ENCODE measurements at places on chromosomes 5 and 9.
A peak's percentile ranks its signal among the peaks of the same experiment; 100 is the strongest.

GRCh38 chr9:38445154-38446043 lies 21.1 kb upstream of the IGFBPL1 start:
- DNase-seq = no peak

DNA sequence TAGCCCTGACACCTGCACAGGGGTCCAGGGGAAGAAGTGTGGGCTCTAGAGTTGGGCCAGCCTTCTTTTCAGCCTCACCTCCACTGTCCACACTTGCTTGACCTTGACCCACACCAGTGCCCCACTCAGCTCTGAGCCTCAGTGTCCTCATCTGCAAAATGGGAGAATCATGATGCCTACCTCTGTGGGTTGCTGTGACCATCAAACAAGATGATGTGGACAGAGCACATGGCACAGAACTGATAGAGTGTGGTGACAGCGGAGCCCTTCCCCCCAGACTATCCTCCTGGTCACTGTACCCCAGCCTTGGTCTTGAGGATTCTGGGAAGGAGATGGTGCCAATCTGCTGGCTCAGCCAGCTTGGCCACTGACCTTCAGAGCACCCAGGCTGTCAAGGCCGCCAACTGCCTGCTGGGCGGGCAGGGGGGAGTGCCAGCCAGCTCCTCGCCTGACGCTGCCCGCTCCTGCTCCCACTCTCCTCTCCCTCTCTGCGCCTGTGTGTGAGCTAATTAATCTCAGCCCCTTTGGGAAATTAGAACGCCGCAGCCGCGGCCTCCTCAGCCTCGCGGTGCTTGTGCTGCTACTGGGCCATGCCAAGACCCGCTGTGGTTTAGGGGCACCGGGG lies 16.7 kb downstream of the CXXC5 start:
- no peak for DNase-seq

- DNase-seq = no peak
These were observed 8.7 kb downstream of the HNRNPAB start for GRCh38 chr5:178213003-178213461.

GRCh38 chr5:15020736-15021135 lies 149.2 kb upstream of the ANKH start:
- no peak for DNase-seq

DNA sequence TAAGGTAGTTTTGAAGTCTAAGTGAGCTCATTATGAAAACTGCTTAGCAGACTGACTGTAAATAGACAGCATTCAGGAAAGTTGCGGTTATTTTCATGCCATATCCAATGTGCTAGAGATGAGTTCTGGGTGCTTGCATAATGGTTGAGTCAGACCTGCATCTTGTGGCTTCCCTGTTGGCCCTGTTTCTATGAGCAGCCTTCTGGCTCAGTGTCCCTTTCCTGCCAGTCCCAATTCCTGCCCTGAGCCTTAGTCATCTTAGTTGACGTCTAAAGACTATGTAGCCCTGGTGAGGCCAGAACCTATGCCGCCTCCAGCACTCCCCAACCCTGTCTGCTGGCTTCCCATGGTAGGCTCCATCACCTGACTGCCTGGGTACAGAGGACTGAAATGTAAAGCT lies 76.3 kb upstream of the TNFSF8 start:
- DNase-seq = peak; percentile 38

GRCh38 chr5:123754908-123755307 lies 242.9 kb downstream of the CSNK1G3 start:
- no peak for DNase-seq

DNA sequence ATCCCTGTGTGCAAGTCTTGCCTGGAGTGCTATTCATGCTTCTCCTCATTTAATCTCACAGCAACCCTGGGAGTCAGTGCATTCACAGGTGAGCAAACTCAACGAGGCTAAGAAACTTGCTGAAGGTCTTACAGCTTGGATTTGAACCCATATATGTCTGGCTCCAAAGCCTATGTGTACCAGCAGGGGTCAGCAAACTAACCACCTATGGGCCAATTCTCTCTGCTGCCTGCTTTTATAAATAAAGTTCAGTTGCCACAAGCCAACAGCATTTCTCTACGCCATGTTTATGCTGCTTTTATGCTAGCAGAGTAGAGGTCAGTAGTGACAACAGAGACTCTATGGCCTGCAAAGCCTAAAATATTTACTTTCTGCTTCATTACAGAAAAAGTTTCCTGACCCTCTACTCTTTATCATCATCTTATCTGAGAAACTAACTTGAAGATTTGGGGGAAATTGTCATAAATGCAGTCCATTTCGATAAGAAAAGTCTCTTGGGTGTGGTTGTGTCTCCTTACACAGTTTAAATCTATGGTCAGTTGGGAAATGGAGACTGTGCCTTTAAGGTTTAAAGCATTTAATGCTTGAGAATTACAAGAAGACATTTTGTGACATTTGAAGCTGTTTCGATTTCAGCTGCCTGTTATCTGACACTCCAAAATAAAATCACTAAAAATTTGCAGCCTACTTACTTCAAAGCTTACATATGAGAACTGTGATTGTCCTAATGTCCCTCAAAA lies 137.7 kb downstream of the PRELID2 start:
- no peak for DNase-seq

- DNase-seq = no peak
These were observed 5.2 kb downstream of the GNAQ start for GRCh38 chr9:78026416-78026815.

- DNase-seq = no peak
These were observed 18.7 kb downstream of the ANKS6 start for GRCh38 chr9:98777618-98778017.

DNA sequence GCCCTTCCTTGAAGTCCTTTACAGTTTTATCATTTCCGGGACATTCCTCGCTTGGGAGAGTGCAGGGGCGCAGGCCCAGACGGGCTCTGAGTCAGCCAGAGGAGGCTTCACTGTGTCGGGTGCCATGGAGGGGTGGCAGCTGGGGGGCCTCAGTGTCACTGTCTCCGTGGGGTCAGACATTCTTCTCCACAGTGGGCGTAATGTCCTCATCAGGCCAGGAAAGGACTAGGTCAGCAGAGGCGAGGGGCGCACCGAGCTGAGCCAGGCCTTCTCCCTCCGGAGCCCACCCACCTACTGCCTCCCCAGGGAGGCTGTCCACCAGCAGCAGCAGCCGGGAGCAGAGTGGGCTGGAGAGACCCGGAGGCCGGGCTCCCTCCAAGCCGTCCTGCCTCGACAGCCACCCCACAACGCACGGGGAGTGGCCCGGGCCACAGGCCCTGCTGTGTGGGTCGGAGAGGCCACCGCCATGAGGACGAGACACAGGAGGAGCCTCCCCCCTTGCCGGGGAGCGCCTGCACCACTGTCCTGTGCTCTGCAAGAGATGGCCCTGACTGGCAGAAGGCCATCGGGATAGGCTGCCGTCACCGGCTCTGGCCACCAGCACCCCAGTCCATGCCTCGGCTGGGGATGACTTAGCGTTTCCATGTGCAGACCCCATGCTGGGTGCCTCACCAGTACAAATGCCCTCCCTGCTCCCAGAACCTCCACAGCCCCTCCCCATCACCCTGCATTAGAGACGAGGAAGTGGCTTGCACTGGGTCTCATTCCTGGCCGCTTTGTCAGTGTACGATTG lies 26.5 kb downstream of the SARDH start:
- no peak for DNase-seq

GRCh38 chr9:127411122-127411521 lies 13.1 kb upstream of the ZNF79 start:
- no peak for DNase-seq

DNA sequence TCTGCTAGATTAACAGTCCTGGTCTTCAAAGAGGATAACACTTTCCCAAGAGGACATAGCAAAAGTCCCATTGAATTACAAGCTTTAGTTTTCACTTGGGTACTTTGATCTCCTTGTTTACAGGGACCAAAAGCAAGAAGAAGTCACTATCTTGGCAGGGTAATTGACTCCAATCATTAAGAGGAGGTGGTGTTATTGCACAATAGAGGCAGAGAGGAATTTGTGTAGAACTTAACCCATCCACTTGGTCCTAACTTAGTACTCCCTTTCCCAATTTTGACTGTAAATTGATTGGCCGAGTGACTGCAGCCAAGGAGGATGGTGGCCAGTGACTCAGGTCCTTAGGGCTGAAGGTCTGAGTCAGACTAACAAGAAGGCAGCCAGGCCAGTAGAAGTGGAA lies 9.3 kb upstream of the TRPC7 start:
- DNase-seq = no peak

DNA sequence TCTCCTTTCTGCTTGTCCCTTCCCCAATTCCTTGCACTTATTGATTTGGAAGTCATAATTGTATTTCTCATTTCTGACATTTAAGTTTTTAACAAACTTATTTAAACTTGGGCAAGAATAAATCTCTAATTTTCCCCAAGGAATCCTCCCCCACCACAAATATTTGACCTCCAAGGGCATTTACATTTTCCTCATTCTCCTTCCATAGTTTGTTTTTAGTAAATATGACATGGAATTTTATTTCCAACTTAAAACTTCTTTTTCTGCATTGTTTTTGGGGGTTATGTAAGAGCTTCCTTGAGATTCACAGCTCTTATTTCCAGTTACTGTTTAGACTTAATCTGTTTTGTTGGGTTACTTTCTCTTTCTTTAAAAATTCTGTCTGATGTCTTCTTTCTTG lies 64.9 kb downstream of the ZNF618 start:
- DNase-seq = no peak

DNA sequence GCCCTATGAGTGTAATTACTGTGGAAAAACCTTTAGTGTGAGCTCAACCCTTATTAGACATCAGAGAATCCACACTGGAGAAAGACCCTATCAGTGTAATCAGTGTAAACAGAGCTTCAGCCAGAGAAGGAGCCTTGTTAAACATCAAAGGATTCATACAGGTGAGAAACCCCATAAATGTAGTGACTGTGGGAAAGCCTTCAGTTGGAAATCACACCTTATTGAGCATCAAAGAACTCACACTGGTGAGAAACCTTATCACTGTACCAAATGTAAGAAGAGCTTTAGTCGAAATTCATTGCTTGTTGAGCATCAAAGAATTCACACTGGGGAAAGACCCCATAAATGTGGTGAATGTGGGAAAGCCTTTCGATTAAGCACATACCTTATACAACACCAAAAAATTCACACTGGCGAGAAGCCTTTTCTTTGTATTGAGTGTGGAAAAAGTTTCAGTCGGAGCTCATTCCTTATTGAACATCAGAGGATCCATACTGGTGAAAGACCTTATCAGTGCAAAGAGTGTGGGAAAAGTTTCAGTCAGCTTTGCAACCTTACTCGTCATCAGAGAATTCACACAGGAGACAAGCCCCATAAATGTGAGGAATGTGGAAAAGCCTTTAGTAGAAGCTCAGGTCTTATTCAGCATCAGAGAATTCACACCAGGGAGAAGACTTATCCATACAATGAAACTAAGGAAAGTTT lies 9.9 kb downstream of the ZNF189 start:
- no peak for DNase-seq

- DNase-seq = no peak
These were observed 139.9 kb downstream of the ZNF608 start for GRCh38 chr5:124606543-124606942.

- no peak for DNase-seq
These were observed 210.3 kb downstream of the FANCC start for GRCh38 chr9:95107001-95107749.

DNA sequence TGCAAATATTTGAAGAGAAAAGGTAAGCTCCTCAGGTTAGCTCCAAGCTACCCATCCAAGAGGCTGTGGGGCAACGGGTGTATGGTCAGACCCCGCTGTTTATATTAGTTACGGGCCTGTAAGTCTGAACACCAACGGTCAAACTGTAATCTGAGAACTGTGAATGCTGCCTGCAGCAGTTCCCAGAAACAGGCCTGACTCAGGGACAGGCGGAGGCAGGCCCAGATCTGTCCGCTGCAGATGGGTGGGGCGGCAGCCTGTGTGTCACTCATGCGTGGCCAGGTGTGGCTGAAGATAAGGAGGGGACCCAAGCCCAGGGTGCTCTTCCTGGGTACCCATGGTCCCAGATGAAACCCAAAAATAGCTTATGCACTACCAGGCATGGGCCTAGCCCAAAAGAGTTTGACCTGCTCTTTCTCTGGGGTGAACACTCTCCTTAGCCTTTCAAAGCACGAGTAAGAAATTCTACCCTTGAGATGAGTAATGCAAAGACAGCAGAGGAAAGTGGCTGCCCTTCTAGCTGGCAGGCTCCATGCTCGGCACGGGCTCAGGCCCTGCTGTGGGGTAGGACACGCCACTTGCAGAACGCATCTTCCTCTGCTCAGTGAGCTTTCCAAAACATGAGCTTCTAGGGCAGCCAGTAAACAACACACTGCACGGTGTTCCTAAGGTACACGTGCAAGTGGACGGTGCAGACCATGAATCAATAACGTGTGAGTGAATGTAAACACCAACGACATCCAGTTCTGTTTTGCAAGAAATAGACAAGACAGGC lies 9.1 kb downstream of the UBAC1 start:
- no peak for DNase-seq

DNA sequence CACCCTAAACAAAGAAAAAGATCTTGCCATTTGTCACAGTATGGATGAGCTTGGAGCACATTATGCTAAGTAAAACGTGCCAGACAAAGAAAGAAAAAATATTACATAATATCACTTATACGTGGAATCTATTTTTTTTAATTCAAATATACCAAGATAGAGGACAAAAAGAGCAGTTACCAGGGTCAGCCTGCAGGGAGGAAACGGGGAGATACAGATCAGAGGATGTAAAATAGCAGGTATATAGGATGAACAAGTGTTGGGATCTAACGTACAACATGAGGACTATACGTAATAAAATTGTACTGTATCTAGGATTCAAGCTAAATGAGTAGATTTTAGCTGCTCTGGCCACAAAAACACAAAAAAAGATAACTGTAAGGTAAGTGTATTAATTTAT lies 247.5 kb downstream of the TMEM161B start:
- no peak for DNase-seq

GRCh38 chr9:89484475-89485404 lies 13.2 kb downstream of the SEMA4D start:
- no peak for DNase-seq

DNA sequence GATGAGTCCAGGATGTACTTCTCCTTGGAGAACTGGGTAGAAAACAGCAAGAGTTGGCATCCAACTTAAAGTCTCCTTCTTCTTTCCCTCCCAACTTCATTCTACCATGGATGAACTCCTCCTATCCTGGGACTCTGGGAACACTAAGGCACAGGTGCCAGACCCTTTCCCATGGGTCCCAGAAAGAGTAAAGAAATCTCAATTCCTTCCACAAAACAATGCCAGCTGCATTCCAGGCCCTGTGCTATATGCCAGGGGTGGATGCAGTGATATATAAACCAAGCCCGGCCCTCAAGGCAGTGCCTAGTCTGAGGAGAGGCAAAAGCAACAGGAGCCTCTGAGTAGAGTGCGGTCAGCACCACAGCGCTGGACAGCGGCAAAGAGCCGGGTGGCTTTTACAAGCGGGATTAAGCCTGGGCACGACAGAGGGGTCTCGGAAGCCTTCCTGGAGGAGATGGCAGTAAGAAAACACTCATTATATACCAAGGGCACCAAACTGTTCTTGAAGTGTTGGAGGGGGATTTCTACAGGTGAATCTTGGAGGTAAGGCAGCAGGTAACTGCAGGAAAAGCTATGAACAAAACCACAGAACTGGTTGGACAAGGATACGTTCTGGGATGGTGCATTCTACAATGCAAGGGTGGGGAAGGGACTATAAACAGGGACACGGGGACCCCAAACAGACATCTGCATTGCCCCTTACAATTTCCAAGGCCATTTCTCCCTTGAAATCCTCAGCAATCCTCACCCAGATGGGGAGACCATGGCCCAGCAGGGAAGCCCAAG lies 16.4 kb upstream of the TOR2A start:
- DNase-seq = no peak

- no peak for DNase-seq
These were observed 285.6 kb downstream of the PRR16 start for GRCh38 chr5:120749737-120750136.

GRCh38 chr5:124825983-124826337 lies 79.5 kb upstream of the ZNF608 start:
- no peak for DNase-seq
